Osteoblast (primary cell): ENCODE measurements at places on chromosomes 16 and 17. TPM values are rescaled to one million over a fixed set of nuclear protein-coding genes. Genes with fewer than 3 reads are reported as not detected.

Gene RCVRN
- total RNA-seq: not detected in 2 replicates

Gene NLRP1
- total RNA-seq: 33.0 and 41.3 TPM in 2 replicates

Gene NPIPB2
- 1.8 and 4.7 TPM in 2 replicates for total RNA-seq

Gene LYRM9
- total RNA-seq: 15.6 and 18.1 TPM in 2 replicates

Gene NARF
- 34.4 and 36.8 TPM in 2 replicates for total RNA-seq

Gene HBM
- not detected in 2 replicates for total RNA-seq

Gene SCIMP
- total RNA-seq: not detected in 2 replicates

Gene OTOP2
- total RNA-seq: not detected in 2 replicates

Gene NFAT5
- 29.3 and 41.8 TPM in 2 replicates for total RNA-seq

Gene TMEM100
- total RNA-seq: 0.36 and 0.59 TPM in 2 replicates

Gene CALB2
- 1.1 and 2.4 TPM in 2 replicates for total RNA-seq

Gene CCL18
- 0.36 TPM in 1 of 2 replicates, not detected in the other for total RNA-seq

Gene TBX4
- total RNA-seq: 0.59 TPM in 1 of 2 replicates, not detected in the other

Gene RAMP2
- total RNA-seq: not detected in 2 replicates

Gene LRRC46
- not detected in 2 replicates for total RNA-seq

Gene PLA2G10
- total RNA-seq: not detected in 2 replicates

Gene CPNE2
- total RNA-seq: 11.6 and 15.3 TPM in 2 replicates

Gene ESRP2
- under 0.01 TPM in 1 of 2 replicates, not detected in the other for total RNA-seq

Gene KRTAP2-1
- not detected in 2 replicates for total RNA-seq

Gene STH
- not detected in 2 replicates for total RNA-seq

Gene SLC2A4
- total RNA-seq: under 0.01 and 0.29 TPM in 2 replicates

Gene CCL8
- total RNA-seq: 0.36 TPM in 1 of 2 replicates, not detected in the other

Gene KRT33A
- not detected in 2 replicates for total RNA-seq

Gene NDRG4
- 6.5 and 8.0 TPM in 2 replicates for total RNA-seq

Gene NPIPA7
- 0.59 TPM in 1 of 2 replicates, not detected in the other for total RNA-seq

Gene SMTNL2
- not detected in 2 replicates for total RNA-seq

Gene ALDOA
- total RNA-seq: 579 and 705 TPM in 2 replicates

Gene NAGS
- 0.36 and 0.59 TPM in 2 replicates for total RNA-seq

Gene NPTX1
- total RNA-seq: under 0.01 and 0.29 TPM in 2 replicates

Gene MAF
- total RNA-seq: 31.8 and 40.2 TPM in 2 replicates

Gene KCNJ18
- not detected in 2 replicates for total RNA-seq

Gene IGFALS
- not detected in 2 replicates for total RNA-seq

Gene CACNB1
- 5.8 and 7.4 TPM in 2 replicates for total RNA-seq

Gene ASGR1
- 0.88 and 1.1 TPM in 2 replicates for total RNA-seq

Gene HCRT
- not detected in 2 replicates for total RNA-seq

Gene LRRC37A
- total RNA-seq: 2.4 and 6.2 TPM in 2 replicates

Gene TNFRSF13B
- not detected in 2 replicates for total RNA-seq

Gene HS3ST3B1
- total RNA-seq: 9.4 and 13.4 TPM in 2 replicates

Gene SDK2
- total RNA-seq: under 0.01 TPM in 2 replicates

Gene PLXDC1
- total RNA-seq: 2.9 and 3.8 TPM in 2 replicates

Gene AOC3
- under 0.01 TPM in 1 of 2 replicates, not detected in the other for total RNA-seq

Gene GLIS2
- 5.0 and 5.4 TPM in 2 replicates for total RNA-seq

Gene TLCD1
- total RNA-seq: 3.2 and 4.0 TPM in 2 replicates

Gene KRTAP16-1
- not detected in 2 replicates for total RNA-seq

Gene ACE
- 10.1 and 17.7 TPM in 2 replicates for total RNA-seq

Gene BAHCC1
- 11.2 and 11.5 TPM in 2 replicates for total RNA-seq

Gene PRKCB
- under 0.01 TPM in 2 replicates for total RNA-seq

Gene CHTF18
- total RNA-seq: 3.3 and 3.8 TPM in 2 replicates

Gene HSBP1
- 18.8 and 25.0 TPM in 2 replicates for total RNA-seq

Gene DNAI2
- not detected in 2 replicates for total RNA-seq

Gene CFDP1
- total RNA-seq: 37.7 and 41.3 TPM in 2 replicates

Gene NPIPB6
- total RNA-seq: 0.59 and 2.9 TPM in 2 replicates

Gene SRCIN1
- total RNA-seq: not detected in 2 replicates
